ENCODE measurements at places on chromosomes 7 and 10. TPM values are rescaled to one million over a fixed set of nuclear protein-coding genes. Genes with fewer than 3 reads are reported as not detected.

The SMKR1 gene
- not detected for total RNA-seq

The TRIL gene
- total RNA-seq: 2.3 TPM

The GPR37 gene
- total RNA-seq: not detected

DNA sequence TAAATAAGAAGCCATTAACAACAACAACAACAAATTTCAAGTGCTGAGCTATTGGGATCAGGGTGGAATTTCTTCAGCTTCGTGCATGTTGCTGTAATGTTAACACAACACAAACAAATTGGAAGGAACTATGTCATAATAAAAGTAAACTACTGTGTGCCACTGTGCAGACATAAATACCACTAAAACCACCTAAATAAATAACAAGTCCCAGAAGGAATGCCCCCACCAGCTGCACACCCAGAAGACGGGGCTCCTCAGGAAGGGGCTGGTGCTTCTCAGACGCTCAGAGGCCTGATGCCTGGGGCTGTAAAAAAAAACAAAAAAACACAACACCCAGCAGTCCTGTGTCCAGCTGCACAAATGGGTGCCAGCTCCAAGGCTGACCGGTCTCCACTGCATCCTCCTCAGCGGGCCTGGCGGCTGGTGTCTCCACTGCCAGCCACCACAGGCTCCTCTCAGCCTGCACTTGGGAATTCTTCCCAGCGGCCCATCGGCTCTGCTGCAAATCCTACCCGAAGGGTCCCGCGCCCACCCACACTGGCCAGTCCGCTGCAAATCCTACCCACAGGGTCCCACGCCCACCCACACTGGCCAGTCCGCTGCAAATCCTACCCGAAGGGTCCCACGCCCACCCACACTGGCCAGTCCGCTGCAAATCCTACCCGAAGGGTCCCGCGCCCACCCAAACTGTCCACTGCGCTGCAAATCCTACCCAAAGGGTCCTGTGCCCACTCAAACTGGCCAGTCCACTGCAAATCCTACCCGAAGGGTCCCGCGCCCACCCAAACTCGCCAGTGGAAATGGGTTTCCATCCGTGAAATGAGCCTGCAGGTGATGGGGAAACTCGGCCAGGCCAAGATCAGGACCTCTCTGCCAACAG lies 35.8 kb upstream of the DNAAF5 start:
- DNase-seq: no peak

DNA sequence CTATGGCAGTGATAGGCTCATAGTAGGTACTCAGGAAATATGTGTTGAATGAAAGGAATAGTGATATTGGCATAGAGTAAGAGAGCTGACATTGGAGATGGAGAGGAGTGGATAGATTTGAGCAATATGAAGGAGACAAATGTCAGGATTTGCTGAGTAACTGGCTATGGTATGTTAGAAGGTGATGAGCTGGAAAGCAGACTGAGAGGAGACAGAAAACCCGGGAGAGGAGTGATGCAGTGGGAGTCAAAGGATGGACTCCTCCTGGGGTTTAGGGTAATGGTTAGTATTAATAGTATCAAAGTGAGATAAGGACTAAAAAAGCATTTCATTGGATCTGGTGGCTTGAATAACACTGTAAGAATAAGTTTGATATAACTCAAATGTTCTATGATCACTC lies 64.8 kb downstream of the CD36 start:
- no peak for DNase-seq

DNA sequence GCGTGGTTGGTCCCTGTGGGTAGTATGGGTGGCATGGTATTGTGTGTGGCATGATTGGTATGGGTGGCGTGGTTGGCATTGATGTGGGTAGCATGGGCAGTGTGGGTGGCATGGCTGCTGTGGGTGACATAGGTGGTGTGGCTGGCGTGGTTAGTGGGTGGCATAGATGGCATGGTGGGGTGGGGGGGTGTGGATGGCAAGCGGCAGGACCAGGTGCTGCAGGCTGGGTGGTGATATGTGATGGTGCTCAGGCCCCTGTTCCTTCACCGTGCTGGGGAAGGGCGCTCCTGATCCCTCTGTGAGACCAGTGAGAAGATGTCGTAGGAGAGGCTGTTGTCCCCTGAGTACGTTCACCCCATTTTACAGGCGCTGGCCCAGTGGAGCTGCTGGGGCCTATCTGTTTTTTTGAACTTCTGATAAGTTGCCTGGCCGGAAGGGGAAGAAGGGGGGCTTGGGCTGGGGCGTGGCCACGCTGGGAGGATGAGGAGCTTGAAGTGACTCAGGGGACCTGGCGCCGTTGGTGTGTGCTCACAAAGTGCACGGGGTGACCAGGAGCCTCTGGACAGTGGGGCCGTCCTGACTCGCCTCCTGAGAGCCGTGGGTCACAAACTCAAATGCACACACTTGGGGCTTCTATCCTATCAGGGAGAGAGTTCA lies 17.5 kb downstream of the INPP5A start:
- DNase-seq: peak; percentile 78

- no peak for DNase-seq
These were observed 26.4 kb downstream of the BMPR1A start for GRCh38 chr10:86782701-86783418.

GRCh38 chr7:116809636-116810266 lies 52.6 kb upstream of the CAPZA2 start:
- DNase-seq: no peak

DNA sequence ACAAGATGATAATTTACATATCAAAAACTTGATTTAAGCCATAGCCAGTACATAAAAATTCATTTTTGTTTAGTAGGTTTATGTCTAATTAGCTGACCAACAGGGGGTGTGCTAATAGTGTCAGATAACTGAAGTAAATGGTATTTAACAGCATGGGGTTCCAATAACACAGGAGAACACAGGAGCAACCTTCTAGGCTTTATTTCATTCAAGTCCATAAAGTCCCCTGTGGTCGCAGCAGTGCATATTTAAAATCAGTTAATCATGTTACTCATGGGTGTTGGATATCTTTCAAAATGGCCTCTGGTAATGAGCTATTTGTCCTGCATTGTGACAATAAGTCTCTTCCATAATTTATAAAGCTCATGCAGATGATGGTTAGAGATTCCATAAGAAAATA lies 238.6 kb downstream of the CNTNAP2 start:
- DNase-seq: no peak

- no peak for DNase-seq
These were observed 37.7 kb upstream of the ITGB1 start for GRCh38 chr10:32995751-32996150.

DNA sequence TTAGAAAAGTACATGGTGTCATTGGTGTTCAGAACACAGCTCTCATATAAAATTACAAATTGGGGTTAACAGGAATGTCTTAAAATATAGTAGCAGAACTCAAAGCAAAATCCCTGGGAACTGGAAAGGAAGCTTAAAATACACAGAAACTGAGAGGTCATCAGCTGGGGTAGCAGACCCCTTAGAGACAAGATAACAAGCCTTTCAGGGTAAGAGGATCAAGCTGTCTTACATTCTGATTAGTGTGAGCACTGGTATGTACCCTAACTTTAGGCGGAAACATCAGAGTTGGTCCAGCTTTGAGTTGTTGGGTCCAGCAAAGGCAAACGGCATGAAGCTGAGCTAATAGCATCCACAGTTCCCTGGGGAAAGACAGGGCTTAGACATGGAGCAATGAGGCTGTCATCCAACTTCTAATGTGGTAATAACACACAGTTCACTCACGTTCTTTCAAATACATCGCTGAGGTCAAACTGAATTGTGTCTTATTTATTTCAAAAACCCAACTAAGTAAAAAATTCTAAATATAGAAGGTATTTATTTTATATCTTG lies 32.6 kb downstream of the ARHGAP21 start:
- DNase-seq: no peak

GRCh38 chr10:3755440-3756359 lies 29.3 kb downstream of the KLF6 start:
- no peak for DNase-seq

DNA sequence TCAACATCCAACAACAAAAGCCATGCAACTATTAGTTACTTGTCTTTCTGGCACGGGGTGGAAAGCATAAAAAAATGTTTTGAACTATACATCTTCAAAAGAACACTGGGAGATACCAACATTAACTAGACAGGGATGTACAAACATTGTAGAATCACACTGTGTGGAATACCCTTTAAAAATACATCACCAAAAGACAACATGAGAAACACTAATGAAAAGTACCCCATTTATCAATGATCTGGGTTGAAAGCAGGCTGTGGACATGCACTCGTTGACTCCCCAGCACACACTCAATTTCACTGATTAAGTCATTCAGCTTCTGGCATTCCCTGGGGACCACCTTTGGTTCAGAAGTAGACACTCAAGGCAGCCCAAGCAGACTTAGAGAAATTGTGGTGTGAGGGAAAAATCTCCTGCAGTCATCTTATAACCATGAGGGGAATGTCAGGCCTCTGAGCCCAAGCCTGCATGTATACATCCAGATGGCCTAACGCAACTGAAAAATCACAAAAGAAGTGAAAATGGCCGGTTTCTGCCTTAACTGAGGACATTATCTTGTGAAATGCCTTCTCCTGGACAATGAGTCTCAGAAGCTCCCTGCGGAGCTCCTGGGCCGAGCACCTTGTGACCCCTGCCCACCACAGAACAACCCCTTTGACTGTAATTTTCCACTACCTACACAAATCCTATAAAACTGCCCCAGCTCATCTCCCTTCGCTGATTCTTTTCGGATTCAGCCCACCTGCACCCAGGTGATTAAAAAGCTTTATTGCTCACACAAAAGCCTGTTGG lies 53.0 kb downstream of the CACUL1 start:
- DNase-seq: no peak

DNA sequence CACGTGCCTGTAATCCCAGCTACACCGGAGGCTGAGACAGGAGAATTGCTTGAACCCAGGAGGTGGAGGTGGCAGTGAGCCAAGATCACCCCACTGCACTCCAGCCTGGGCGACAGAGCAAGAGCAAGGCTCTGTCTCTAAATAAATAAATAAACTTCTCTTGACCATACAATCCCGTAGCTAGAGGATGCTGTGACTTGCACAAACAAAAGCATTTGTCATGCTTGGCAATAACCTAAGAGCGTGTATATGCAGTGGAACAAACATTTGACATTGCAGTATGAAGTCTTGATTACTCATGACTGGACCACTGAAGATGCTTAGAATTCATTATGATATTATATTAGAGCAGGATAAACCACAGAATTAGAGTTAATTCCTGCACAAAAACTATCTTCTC lies 1.4 kb upstream of the C7orf57 start:
- DNase-seq: no peak

Data from Right ventricle myocardium superior (tissue), 1 donor.